ENCODE measurements at places on chromosomes 6 and 20.

- no peak for DNase-seq
Measured at GRCh38 chr6:119830494-119831295, 481.1 kb upstream of the MAN1A1 start.

GRCh38 chr20:63044204-63044600 is 37.4 kb upstream of the BHLHE23 start:
- DNase-seq, result no peak

- no peak for DNase-seq
Measured at GRCh38 chr6:142716097-142716496, 228.9 kb downstream of the HIVEP2 start.

DNA sequence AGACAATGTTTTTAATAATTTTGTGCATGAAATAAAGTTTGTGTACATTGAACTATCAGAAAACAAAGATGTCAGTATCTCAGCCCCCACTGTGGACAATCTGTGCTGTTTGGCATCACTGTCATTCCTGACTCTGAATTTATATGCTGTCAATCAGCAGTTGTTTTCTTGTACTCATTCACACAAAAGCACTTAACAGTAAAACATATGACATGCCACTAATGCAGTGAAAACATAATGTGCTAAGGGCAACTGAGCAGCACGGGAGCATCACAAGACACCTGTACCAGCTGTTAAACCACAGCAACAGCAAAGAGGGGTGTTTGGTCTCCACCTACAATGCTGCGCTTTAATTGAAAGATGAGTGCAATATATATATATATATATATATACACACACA is 647.8 kb upstream of the SLC35B3 start:
- no peak for DNase-seq

GRCh38 chr6:109258129-109258528 is 124.1 kb downstream of the CD164 start:
- DNase-seq, result no peak

GRCh38 chr6:24933266-24933665 is 2.5 kb downstream of the RIPOR2 start:
- no peak for DNase-seq

DNA sequence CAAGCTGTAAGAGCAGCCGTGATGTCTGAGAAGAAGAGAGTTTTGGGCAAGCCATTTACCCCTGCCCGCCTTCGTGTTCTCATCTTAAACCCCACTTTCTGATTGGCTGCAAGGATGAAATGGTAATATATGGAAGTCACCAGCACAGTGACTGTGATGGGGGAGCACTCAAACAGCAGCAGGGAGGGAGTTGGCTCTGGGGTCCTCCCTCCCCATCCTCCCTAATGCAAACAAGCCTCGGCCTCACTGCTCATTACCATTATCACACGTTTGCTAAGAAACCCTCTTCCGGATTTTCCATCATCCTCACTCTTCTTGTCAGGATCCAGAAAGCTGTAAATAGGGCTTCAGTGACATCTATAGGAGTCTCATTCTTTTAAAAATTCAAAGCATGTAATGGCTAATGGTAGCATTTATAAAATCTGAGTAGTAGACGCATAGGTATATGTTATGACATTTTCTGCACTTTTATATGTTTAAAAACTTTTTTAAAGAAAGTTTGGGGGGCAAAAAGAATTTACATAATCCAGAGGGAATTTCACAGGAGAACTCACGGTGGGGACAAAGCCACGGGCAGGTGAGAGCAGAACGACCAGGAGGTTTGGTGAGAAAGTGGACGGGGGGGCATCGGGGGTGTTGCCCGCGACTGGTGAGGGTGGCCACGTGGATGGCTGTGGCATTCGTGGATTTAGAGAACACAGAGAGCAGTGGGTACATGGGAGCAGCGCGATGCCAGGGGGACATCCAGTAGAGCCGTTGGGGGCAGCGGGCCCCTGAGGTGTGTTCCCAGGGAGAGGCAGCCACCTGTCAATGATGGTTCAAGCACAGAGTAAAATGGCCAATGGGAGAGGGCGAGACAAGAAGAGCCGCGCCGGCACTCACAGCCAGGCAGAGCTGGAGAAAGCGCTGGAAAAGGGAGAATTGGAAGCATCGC is 29.6 kb downstream of the SUMO4 start:
- no peak for DNase-seq

DNA sequence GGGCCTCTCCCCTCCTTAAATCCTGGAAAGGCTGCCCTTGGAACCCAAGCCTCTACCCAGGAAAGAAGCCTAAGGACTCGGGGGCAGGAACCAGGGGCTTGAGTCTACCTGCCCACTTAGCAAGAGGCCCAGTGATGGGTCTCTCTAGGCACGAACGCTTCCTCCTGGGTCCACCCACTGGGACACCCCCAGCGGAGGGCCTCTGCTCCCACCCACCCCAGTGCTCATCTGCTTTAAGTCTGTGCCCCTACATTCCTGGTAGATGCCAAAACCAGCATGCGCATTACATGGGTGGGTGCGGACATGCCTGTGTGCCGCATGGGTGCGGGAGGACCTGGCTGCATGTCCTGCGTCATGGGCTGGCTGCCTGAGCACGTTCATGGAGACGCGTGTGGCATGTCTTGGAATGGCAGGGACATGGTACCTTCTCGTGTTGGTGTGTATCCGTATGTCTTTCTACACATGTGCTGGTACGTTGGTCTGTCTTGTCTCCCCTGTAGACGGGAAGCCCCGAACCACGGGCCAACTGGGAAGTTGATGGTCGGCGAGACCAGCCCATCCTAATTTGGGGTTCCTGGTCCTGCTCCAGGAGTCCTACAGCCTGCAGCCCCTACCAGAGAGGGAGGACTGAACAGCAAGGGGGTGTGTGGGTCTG is 29.3 kb downstream of the SNPH start:
- DNase-seq, result no peak

DNA sequence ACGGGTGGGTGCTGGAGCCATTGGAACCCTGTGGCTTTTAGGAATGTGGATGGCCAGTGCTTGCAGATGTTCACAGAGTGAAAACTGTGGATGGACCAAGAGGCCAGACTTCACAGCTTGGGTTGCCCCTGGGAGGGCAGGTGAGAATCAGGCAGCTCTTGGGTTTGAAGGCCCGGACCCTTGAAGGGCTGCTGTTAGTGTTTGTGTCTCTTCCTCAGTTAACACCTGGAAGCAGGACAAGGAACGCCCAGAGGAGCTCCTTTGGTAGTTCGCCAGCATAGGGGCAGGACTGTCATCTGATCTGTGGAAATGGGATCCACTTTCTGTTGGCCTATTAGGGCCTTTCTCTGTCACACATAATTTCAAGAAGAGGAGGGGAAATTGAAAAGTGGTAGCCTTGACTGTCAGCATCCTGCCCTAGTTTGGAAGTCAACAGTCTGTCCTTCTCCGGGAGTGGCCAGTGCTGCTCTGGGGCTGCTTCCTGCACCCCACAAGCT is 43.6 kb downstream of the RIOK1 start:
- DNase-seq, result peak; percentile 36

GRCh38 chr20:33719277-33719988 is 677 bp downstream of the PXMP4 start:
- DNase-seq, result no peak

GRCh38 chr6:97885325-97885724 is 602.3 kb upstream of the MMS22L start:
- DNase-seq, result no peak

GRCh38 chr20:15600565-15600964 is 972.7 kb downstream of the KIF16B start:
- DNase-seq, result no peak

GRCh38 chr6:114064862-114065261 is 93.9 kb upstream of the HDAC2 start:
- no peak for DNase-seq

GRCh38 chr6:142088858-142089216 is 43.9 kb upstream of the GJE1 start:
- peak; percentile 61 for DNase-seq

DNA sequence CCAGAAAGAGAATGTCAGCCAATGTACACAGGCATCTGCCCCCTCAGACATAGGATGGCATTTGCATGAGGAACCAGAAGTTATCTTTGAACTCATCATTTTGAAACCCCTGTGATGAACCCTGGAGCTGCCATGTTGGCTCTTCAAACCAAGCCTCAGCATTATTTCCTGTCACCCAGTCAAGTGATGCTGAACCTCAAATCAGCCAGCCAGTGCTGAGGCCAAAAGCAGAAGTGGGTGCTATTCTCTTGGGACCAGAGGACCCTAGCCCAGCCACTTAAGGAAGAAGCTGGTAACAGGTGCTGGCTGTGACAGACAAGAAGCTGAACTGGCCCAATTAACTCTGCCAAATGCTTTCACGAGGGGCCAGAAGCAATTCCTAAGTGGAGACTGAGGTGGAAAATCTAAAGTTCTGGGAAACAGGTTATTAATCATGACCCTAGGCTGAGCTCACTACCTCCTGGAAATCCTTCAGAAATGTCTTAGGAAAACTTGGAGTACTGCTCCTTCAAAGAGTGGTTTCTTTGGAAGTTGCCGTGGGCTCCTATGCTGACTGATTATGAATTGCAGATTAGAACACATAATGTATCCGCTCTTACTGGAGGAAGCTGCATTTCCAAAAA is 4.0 kb downstream of the PKIG start:
- DNase-seq, result no peak

- no peak for DNase-seq
Measured at GRCh38 chr6:124772733-124773319, 189.4 kb upstream of the RNF217 start.

GRCh38 chr20:40718982-40719729 is 30.1 kb upstream of the MAFB start:
- no peak for DNase-seq

- peak; percentile 14 for DNase-seq
Measured at GRCh38 chr6:169589293-169589692, 112.5 kb downstream of the WDR27 start.

DNA sequence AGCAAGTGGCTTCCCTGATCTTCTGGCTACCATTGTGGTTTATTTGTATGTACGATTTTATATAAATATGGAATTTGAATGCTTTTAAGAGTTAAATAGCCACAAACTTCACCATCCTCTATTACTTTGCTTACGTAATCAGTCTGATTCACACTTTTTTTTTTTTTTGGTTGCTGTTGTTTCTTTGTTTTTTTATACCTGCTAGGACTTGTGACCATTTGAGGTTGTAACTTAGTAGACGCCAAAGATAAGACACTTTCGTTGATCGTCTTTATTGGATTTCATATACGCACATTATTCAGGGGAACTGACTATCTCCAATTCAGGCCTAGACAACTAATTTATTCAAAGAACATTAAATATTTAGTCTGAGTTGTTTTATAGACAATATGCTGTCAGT is 559.0 kb downstream of the CBLN4 start:
- DNase-seq, result no peak

DNA sequence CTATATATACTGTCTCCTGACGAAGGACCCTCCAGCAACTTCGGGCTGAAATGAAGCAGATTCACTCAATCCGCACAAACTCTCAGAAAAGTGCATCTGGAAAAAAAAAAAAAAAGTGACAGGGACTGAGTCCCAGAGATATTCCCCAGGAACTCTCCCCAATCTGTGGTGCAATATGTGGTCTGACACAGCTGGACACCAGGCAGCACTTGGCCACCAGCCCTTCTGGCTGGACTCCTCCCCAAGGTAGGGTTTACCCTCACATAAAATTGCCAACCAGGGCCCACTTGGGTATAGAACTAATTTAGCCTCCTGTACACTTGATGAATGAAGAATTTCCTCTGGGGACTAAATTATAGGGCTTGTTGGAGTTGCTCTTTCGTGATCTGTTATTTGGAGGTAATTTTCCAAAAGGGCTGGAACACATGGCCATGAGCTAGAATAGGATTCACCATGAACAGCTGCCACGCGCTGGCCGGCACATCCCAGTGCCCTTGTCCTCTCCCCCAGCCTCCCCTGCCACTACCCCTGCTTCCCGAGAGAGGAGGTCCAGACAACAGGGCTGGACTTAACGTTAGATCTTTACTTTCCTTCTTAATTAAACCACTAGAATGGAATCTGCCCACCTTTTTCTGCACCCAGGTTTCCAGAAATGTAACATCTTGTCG is 379.2 kb downstream of the BMP2 start:
- no peak for DNase-seq

DNA sequence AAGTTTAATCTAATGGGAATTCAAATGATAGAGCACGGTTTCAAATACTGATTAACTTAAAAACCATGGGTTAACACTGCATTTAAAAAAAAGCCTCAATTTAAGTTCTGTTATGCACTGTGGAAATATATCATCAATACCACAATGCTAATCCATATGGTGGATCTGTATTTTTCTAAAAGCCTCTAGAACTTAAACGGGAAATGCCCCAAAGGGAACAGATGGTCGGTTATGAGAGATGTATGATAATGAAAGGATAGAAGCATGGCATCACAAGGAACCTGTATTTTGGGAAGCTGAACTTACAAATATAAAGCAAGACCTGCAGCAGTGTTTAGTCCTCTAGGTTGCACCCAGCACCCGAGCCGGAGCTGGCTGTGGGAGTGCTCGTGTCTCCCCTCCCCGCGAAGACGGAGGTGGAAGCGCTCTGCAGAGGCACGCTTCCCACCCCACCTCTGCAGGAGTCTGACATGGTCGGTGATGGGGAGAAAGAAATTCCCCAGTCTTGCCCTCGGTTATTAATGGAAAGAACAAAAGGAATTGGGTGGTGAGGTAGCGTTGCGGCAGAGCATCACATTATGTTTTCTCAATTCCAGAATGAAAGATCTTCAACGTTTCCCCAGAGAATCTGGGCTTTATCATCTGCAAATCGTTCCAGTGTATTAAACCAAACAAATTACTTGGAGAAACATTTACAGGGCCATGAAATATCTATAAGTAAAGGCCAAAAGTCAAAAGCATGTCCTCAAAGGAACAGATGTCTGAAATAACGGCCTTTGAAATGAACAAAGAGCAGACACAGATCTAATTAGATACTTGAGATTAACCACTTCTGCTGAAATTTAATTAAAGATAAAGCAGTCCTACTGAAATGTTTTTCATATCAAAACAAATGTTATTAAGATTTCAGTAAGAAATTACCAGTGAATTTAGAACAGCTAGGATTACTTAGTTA is 103.1 kb upstream of the POPDC3 start:
- no peak for DNase-seq

DNA sequence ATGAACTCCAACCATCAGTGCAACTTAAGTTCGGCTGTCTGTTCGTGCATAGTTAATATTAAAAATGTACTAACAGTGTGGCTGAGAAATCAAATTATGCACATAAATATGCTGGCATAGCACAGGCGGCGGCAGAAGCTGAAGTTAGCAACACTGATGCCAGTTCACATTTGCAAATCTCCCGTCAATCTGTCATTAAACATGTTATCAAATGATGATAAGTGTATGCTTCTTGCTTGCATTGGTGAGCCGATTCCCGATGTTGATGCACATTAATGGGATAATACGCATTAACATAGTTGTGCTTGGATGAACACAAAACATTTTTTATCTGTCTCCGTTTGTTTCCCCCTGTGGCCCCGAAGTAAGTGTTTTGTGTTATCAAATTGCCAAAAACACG is 309.4 kb downstream of the ZNF217 start:
- DNase-seq, result no peak
